ENCODE measurements at places on chromosomes 5 and 9.

- DNase-seq = no peak
Measured at GRCh38 chr9:90556897-90557675, 85.5 kb downstream of the DIRAS2 start.

- DNase-seq = no peak
Measured at GRCh38 chr5:7494481-7495130, 98.7 kb downstream of the ADCY2 start.

GRCh38 chr5:68258531-68258930, 43.0 kb downstream of the PIK3R1 start:
- DNase-seq = no peak

DNA sequence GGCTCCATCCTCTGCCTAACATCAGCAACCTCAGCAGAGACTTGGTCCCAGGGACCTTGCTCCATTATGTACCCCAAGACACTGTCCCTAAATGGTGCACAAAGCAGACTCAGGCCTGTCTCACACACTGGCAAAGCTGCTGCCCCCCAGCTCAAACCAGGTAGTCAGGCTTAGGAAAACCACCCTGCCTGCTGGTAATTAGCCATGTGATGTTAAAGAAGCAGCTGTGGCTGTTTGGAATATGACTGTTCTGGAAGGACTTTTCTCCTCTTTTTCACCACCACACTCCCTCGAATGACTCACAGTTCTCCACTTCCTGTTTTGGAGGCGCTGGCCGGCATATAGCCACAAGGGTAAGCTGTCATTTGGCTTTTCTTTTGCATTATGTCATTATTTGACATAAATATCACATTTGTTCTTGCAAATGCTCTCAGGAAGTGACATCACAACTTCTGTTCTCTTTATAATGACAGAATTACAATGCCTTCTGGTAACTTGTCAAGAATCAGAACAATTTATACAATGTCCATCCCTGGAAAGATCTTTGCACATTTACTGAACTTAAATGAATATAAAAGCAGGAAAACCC, 113.9 kb downstream of the SUSD1 start:
- peak; percentile 99 for DNase-seq
